RWPE1 (cell line): ENCODE measurements at places on chromosomes 2 and 18.

- no peak for DNase-seq
These were observed 276.3 kb upstream of the PARD3B start for GRCh38 chr2:204268971-204269370.

DNA sequence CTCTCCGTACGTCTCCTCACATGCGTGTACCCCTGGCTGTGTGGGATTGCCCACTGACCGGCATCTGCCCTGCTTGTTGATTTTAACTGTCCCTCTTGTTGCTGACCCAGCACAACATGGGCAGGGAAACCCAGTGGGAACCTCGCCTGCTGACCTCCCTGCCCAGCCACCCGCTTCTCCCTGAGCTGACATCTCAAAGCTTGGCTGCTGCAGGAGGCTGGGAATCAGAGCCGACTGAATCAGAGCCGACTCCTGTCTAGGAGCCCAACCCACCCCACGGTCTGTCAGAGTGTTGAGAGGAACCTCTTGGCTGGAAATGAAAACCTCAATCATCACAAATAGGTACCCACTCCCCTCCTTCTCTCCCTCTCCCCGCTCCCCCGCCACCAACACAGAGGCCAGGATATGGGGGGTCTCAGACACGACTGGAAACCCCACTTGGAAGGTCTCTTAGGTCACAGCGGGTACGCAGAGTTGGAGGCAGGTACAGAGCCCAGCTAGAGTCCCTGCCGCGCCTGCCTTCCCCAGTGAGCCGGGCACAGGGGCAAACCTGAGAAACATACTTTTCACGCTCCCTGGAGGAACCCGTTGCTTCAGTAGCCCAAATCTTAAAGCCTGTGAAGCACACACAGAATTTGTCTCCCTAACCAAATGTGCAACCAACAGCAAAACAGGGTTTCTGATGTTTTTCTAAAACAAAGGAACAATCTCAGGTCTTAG lies 784 bp downstream of the EDAR start:
- DNase-seq: no peak

DNA sequence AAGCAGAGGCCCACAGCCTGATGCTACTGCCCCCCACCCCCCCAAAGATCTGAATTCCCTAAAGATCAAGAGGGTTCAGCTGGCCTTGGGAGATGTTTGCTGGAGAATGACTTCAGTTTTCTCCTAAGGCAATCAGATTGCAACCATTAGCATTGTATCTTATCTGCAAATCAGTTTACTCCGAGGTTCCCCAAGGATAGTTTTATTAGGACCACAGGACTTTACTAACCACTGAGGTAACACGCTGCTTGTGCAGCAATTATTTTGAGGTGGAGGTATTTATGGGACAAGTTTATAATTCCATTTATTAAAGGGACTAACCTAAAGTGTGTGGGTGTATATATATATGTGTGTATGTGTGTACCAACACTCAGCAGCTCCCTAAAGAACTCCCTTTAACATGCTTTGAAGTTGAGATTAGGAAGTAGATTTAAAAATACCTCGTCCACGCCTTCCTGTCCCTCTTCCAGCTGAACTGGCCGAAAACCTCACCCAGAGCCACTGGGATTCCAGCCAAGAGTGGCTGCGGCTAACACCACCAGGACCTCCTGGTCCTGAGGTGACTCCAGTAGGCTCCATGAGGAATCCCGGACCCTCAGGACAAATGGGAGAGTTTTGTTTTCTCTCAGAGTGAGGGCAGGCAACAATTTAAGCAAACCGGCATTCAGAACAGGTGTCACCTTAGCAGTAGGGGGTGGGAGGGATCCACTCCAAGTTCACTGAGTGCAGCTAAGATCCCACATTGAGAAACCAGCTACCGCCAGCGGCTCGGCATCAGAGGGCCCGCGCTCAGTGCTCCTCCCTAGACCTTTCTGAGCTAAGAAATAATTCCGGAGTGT lies 3.0 kb upstream of the DLX1 start:
- no peak for DNase-seq

GRCh38 chr18:9488538-9488937 lies 13.2 kb downstream of the RALBP1 start:
- DNase-seq: no peak

GRCh38 chr2:191303140-191304005 lies 58.2 kb downstream of the MYO1B start:
- DNase-seq: no peak

DNA sequence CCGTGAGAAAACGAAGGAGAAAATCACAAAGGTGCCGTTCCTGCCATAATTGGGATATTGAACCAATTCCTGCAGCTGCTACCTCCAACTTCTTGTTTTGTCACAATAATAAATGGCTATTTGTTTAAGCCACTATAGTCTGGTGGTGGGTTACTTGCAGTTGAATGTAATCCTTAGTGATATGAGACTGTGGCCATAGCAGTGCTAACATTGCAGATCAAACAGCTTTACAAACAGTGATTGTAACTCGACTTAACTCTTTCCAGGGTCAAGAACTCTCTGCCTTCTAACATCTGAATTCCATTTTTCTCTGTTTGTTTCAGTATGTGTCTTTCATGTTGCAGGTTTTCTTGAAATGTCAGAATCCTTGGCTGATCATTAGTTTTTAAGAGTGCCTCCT lies 24.7 kb upstream of the HNRNPLL start:
- DNase-seq: no peak

GRCh38 chr18:24593886-24594285 lies 133.4 kb downstream of the HRH4 start:
- no peak for DNase-seq

GRCh38 chr2:36300697-36301096 lies 54.9 kb upstream of the CRIM1 start:
- no peak for DNase-seq
